ENCODE measurements at places on chromosomes 11 and 22.

DNA sequence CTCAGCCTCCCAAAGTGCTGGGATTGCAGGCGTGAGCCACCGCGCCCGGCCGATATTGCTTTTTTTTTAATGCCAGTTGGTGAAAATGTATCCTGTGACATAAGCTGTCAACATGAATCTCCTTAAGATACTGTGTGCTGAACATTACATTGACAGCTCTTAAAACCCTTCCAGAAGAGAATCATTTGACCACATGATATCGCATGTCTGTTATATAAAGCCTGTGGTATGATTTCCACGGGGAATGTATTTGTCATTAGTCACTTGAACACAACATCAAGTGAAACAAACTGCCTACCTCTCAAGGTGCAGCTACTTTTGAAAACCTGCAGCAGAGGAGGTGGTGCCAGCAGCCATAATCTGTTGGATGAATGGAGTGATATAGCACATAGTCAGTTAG lies 67.0 kb downstream of the BCL2L13 start:
- no peak for DNase-seq

DNA sequence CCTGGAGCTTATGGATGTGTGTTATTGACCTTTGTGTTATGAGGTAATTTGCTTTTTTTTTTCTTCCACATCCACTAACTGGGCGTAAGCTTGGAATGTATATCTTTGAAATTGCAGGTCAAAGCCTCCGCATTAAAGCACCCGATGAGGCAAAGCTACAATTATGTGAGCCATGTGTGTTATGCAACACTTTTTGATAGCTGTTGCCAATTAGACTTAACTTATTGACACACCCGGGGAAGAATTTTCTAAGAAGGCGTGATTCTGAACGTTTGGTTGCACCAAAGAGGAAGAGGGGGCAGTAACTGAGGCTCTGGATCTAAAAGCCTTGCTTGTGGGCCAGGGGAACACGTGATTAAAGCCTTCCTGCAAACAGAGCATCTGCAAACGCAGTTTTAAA lies 610 bp upstream of the TEX12 start:
- peak; percentile 40 for DNase-seq

DNA sequence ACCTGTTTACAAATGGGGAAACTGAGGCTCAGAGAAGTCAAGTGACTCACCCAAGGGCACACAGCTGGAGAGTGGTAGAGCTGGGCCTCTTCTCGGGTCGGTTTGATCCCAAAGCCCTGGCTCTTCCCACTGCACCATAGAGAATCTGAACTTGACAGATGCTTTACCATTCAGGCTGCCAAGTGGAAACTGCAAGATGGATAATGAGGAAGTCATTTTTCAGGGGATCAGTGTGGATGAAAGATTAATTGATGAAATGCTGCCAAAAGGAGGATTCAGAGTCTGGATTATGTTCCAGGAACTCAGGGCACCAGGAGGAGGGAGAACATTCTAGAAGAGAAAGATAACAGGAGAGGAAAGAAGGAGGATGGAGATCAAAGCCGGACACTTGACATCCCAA lies 185.9 kb upstream of the ZBED5 start:
- DNase-seq: no peak

DNA sequence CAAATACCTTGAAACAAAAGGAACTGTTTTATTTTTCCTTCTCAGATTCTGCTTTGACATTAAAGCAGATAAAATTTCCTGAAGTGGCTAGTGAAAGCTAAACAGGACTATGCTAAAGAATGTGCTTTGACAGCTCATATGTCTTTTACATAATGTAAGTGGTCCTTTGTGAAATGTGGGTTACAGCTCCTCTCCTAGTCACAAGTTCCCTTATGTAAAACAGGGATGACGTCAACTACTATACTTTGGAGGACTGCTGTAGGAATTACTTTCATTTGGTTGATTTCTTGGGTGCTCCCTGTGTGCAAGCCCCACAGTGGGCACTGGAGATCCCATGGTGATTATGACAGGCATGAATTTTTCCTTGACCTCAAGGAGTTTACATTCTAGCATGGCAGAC lies 216.6 kb upstream of the NARS2 start:
- DNase-seq: peak; percentile 20

DNA sequence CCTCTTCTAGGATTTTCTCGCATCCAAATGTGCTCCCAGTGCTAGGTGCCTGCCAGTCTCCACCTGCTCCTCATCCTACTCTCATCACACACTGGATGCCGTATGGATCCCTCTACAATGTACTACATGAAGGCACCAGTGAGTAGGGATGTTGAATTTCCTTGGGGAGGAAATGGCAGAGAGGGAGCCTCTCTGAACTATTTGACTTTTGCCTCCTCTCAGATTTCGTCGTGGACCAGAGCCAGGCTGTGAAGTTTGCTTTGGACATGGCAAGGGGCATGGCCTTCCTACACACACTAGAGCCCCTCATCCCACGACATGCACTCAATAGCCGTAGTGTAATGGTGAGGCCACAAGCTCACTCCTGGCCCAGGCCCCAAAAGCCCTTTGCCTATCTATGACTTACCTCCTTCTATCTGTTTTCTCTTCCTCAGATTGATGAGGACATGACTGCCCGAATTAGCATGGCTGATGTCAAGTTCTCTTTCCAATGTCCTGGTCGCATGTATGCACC lies 2.5 kb downstream of the TAF10 start:
- DNase-seq: no peak
